Hematopoietic multipotent progenitor cell treated with erythropoietin and hydrocortisone succinate and interleukin-3 and kit ligand, for 6 days (in vitro differentiated cells): ENCODE measurements at places on chromosomes 1 and 21.

GRCh38 chr21:39097981-39098380 lies 85.3 kb downstream of the PSMG1 start:
- no peak for DNase-seq

DNA sequence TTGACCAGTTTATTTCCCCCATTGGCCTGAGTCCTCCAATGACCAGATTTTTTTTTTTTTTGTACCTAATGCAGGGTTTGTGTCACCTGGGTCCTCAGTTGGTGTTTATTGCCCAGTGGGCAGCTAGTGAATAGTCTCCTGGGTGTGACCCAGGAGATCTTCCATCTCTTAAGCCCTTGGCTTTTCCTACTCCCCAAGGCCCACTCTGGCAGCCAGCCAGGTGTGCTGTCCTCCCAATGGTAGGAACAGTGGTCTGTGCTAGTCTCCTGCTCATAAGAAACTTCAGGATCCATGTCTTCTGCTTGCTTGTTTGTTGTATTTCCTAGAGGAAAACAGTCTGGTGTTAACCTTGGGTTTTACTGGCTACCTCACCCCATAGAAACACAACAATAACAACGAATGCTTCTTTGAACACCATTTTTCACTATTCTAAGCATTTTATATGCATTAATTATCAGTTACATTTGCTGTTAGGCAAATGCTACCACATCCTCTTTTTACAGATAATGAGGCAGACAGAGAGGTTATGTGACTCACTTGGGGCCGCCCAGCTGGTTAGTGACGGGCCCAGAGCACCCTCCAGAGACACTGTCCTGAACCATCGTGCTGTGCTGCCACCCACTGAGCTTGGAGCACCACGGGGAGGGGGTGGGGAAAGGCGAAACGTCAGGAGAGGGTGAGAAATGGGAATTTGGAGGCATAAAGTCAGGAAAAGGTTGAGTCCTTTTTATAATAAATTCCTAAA lies 107.5 kb downstream of the HIVEP3 start:
- peak; percentile 48 for DNase-seq

GRCh38 chr21:37220433-37220980 lies 46.6 kb downstream of the VPS26C start:
- DNase-seq: peak; percentile 71

DNA sequence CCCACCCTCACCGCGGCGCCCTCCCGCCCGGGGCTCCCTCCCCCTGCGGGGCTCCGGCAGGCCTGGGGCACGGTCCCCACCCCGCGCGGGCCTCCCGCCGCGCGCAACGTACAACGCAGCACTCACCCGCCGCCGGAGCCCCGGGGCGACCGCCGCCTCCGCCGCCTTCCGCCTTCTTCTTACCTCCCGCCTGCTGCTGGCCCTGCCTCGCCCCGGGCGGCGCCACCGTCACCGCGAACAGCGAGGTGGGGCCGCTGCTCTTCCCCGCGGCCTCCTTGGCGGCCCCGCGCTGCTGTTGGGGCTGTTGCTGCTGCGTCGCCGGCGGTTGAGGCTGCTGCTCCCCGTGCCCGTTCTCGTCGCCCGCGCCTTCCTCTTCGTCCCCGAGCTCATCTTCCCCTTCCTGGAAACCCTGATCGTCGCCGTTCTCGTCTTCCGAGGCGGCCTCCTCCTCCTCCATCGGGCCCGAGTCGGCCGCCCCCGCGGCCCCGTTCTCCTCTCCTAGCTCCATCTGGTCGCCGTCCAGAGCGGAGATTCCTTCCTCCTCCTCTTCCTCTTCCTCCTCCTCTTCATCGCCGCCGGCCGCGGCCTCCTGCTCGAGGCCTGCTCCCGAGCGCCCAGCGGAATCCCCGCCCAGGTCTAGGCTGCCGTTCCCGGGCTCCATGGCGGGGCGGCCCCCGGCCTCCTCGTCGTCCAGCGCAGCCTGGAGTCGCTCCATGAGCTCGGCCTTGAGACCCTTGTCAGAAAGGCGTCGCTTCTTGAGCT lies 671 bp downstream of the HNRNPU start:
- no peak for DNase-seq

- DNase-seq: peak; percentile 48
These were observed 144.6 kb downstream of the NFIA start for GRCh38 chr1:61226791-61227567.
